ENCODE measurements at places on chromosomes 4 and X.

GRCh38 chr4:118756958-118757357, 71.8 kb downstream of the METTL14 start:
- no peak overlapping the region for H3K4me3 ChIP-seq
- H3K27me3 ChIP-seq: no peaks in the 10 kb centered on the region
- peaks cover 3% of the 10 kb centered on the region for H3K4me1 ChIP-seq
- no peak for DNase-seq
- no peak overlapping the region for H3K27ac ChIP-seq

DNA sequence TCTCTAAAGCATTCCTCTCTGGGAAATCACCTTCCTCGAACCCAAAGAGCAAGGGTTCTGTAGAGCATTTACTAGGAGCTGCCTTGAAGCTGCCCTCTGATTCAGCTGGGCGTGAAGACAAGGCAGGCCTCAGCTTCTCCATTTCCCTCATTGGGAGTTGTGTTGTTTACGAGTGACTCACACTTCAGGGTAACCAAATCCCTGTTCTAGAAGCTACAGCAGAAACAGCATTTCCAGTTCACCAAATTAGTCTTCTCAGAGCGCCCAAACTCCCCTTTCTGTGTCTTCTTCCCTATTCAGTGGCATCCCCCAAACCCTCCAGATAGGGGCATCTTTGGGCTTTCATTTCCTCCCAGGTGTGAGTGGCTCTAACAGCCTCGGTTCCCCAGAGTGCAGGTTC, 863 bp upstream of the XPNPEP2 start:
- DNase-seq: no peak
- H3K27me3 ChIP-seq: no peaks in the 10 kb centered on the region
- no peaks in the 10 kb centered on the region for H3K36me3 ChIP-seq
- peak overlapping the region; percentile 23 for H3K4me3 ChIP-seq
- H3K27ac ChIP-seq: no peak overlapping the region
- peaks cover 29% of the 10 kb centered on the region for H3K4me1 ChIP-seq

DNA sequence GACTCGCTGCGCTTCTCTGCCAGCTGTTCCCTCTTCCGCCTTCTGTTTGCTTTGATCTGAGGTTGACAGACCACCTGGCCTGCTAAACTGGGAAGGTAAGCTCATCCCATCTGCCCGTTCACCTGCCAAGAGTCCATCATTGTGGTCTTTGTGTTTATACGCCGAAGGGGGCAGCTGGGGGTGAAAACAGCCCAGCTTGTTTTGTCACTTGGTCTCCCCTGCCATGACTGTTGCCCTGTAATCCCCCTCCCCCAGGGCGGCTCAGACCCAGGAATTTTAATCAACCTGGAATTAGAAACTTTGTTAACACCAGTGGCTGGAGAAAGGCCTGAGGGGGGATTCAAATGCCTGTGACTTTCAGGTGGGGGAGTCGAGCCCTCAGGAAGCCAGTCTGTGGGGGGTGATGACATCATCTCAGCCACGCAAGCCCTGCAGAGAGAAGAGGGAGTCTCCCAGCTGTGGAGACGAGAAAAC, 333.3 kb downstream of the BCOR start:
- H3K27ac ChIP-seq: no peak overlapping the region
- no peak for DNase-seq
- no peak overlapping the region for H3K4me3 ChIP-seq
- no peaks in the 10 kb centered on the region for H3K36me3 ChIP-seq

DNA sequence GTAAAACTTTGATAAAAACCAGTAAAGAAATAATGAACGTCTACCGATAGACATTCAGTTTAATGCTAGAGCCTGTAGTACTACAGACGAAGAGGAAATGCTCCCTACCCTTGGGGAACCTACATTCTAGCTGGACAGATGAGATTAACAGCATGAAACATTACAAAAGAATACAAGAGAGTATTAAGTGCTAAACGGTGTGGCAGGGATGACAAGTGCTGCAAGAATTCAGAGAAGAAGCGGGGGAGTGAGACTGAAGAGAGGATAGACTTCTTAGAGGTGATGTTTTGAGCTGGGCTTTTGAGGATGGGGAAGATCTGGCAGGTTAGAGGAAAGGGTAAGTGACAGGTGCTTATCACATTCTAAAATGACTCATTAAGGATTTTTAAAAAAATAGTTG, 52.6 kb upstream of the ESX1 start:
- no peak for DNase-seq
- no peak overlapping the region for H3K27ac ChIP-seq
- no peak overlapping the region for H3K4me3 ChIP-seq
- H3K27me3 ChIP-seq: no peaks in the 10 kb centered on the region
- H3K36me3 ChIP-seq: no peaks in the 10 kb centered on the region
- H3K4me1 ChIP-seq: no peaks in the 10 kb centered on the region

DNA sequence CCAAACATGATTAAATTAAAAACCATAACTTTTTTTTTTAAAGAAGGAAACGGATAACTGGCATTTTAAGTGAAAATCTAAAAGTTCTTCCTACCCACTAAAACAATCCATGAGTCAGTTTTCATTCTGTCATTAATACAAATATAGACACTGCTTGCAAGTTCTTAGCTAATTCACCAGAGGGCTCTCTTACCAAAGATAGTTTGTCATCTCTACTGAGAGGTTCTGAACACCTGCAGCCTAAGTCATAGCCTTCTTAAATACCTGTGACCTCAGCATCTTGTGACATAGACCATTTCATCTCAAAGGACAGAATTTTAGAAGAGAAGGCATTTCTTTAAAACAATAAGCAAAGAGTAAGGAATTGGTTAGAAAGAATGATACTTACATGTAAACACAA, 65.3 kb upstream of the FAM120C start:
- no peaks in the 10 kb centered on the region for H3K27me3 ChIP-seq
- H3K4me1 ChIP-seq: no peaks in the 10 kb centered on the region
- no peaks in the 10 kb centered on the region for H3K36me3 ChIP-seq
- H3K4me3 ChIP-seq: no peak overlapping the region
- no peak overlapping the region for H3K27ac ChIP-seq

DNA sequence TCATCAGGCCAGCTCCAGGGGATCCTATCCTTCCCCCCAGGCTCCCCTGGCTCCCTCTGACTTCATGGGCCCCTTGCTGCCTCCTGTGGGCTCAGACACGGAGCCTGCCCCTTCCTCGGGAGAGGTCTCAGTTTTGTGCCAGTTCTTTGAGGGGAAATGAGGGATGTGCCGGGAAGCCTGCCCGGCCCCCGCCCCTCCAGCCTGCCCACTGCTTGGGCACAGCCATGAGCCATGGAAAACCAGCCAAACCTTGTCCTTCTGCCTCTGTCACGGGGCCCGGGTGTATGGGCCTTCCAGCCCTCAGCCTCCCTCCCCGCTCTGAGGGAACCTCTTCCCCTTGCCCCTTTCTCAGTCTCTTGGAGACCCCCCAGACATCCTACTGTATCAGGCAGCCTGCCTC, 6.8 kb downstream of the BGN start:
- no peak overlapping the region for H3K27ac ChIP-seq
- H3K27me3 ChIP-seq: no peaks in the 10 kb centered on the region
- no peaks in the 10 kb centered on the region for H3K36me3 ChIP-seq
- no peak for DNase-seq
- no peak overlapping the region for H3K4me3 ChIP-seq
- H3K4me1 ChIP-seq: no peaks in the 10 kb centered on the region

- H3K27me3 ChIP-seq: no peaks in the 10 kb centered on the region
- H3K4me3 ChIP-seq: no peak overlapping the region
- H3K4me1 ChIP-seq: no peaks in the 10 kb centered on the region
- H3K36me3 ChIP-seq: no peaks in the 10 kb centered on the region
- DNase-seq: no peak
These were observed 120.2 kb downstream of the BMPR1B start for GRCh38 chr4:94877973-94878372.

GRCh38 chr4:76611616-76612207, 176.7 kb downstream of the SHROOM3 start:
- H3K4me3 ChIP-seq: no peak overlapping the region
- no peak for DNase-seq
- no peak overlapping the region for H3K27ac ChIP-seq
- H3K27me3 ChIP-seq: peaks cover 25% of the 10 kb centered on the region
- H3K4me1 ChIP-seq: no peaks in the 10 kb centered on the region

DNA sequence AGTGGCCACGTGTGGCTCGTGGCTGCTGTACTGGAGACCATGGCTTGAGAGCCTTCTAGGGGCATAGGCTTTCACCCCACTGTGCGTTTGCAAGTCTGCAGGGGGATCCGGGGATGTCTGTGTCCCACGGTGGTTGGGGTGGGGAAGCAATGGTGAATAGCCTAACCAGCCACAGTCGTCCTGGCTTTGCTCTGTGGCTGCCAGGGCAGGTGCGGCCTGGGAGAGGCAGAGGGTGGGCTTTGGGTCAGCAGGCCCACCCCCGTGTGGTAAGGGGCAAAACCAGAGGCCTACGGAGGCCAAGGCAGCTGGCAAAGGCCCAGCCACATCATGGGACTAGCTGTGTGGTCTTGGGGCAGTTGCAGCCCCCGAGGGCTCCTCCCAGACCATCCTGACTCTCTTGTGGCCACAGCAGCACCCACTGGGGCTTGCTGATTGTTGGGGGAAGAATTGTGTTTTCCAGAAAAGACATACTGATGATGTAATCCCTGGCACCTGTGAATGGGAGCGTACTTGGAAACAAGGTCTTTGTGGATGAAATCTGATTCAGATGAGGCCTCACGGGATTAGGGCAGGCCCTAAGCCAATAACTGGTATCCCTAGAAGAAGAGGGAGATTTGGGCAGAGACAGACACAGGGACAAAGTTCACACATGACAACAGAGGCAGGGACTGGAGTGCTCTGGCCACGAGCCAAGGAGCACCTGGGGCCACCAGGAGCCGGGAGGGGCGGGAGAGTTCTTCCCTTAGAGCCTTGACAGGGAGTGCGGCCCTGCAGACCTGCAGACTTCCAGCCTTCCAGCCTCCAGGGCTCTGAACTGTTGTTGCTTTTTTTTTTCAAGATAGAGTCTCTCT, 2.9 kb downstream of the CPZ start:
- DNase-seq: no peak
- no peak overlapping the region for H3K27ac ChIP-seq
- H3K4me3 ChIP-seq: no peak overlapping the region
- peaks cover 21% of the 10 kb centered on the region for H3K27me3 ChIP-seq
- H3K4me1 ChIP-seq: no peaks in the 10 kb centered on the region
- H3K36me3 ChIP-seq: no peaks in the 10 kb centered on the region

- no peak overlapping the region for H3K4me3 ChIP-seq
- DNase-seq: no peak
- H3K4me1 ChIP-seq: no peaks in the 10 kb centered on the region
- H3K36me3 ChIP-seq: no peaks in the 10 kb centered on the region
- peaks cover 8% of the 10 kb centered on the region for H3K27me3 ChIP-seq
These were observed 18.6 kb upstream of the ADRA2C start for GRCh38 chr4:3747581-3747904.

DNA sequence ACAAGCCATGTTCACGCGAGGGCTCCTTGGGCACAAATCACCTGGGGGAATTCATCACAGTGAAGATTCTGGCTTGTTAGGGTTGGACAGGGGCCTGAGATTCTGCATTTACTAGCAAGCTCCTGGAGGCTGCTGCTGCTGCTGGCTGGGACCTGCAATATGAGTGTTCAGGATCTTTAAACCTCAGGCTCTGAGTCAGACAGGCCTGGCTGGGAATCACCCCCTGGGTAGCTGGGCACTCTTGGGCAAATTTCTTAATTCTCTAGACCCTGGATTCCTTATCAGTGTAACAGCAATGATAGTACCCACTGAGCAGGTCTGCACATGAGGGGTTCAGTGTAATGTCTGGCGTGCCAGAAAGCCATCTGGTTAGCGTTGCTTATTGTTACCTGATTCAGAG, 101.5 kb downstream of the DHX15 start:
- no peak overlapping the region for H3K27ac ChIP-seq
- H3K36me3 ChIP-seq: no peaks in the 10 kb centered on the region

- H3K4me1 ChIP-seq: peaks cover 24% of the 10 kb centered on the region
- no peak overlapping the region for H3K27ac ChIP-seq
- no peak for DNase-seq
- peaks cover 10% of the 10 kb centered on the region for H3K36me3 ChIP-seq
- H3K27me3 ChIP-seq: no peaks in the 10 kb centered on the region
These were observed 20.1 kb downstream of the ACSL1 start for GRCh38 chr4:184805462-184806228.

DNA sequence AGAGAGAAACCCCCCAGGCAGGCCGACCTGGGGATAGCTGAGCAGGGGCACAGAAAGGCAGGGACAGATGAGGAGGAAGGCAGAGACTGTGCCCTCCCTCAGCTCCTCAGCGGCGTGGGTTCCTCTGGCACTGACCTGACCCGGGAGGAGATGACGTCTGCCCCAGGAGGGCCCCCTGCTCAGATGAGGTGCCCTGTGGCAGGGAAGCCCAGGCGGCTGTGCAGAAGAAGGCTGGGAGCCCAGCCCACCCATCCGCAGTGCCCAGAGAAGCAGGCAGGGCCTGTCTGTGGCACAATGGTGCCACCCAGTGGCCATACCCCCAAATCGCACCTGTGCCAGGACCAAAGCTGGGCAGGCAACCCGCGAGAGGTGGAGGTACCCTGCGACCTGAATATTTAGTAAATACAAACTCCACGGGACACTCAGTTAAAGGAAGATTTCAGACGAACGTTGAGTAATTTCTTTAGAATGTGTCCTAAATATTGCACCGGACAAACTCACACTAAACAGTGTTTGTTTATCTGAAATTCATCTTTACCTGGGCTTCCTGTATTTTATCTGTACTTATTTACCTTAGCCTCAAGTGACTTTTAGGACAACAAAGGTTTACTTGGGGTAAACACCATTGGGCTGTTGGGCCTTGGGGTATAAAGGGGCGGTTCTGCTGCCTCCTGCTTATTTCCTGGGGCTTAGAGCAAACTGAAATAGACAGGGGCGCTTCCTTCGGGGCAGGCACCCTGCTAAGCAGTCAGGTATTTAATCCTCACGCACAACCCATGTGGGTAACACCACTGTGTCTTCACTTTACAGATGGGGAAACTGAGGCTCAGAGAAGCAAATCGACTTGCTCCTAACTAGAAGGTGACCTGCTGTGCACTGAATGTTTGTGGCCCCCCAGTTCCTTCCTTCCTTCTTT, 46.5 kb upstream of the HMX1 start:
- H3K4me3 ChIP-seq: no peak overlapping the region
- peak; percentile 91 for DNase-seq
- no peaks in the 10 kb centered on the region for H3K36me3 ChIP-seq
- no peaks in the 10 kb centered on the region for H3K27me3 ChIP-seq
- no peaks in the 10 kb centered on the region for H3K4me1 ChIP-seq

- H3K36me3 ChIP-seq: no peaks in the 10 kb centered on the region
- H3K27me3 ChIP-seq: peaks cover 8% of the 10 kb centered on the region
- H3K27ac ChIP-seq: no peak overlapping the region
- H3K4me3 ChIP-seq: no peak overlapping the region
- DNase-seq: no peak
These were observed 23.4 kb upstream of the ZNF518B start for GRCh38 chr4:10480616-10481015.

- no peak overlapping the region for H3K4me3 ChIP-seq
- H3K27ac ChIP-seq: no peak overlapping the region
- no peaks in the 10 kb centered on the region for H3K36me3 ChIP-seq
- no peak for DNase-seq
- H3K27me3 ChIP-seq: peaks cover 6% of the 10 kb centered on the region
These were observed 33.4 kb downstream of the FRG1 start for GRCh38 chr4:189974056-189974455.

- DNase-seq: no peak
- no peaks in the 10 kb centered on the region for H3K27me3 ChIP-seq
- H3K4me3 ChIP-seq: no peak overlapping the region
These were observed 25.2 kb downstream of the PPP1R2C start for GRCh38 chrX:42752730-42753129.

All from activated CD4-positive, alpha-beta T cell treated with anti-CD3 and anti-CD28 coated beads, Interleukin-2, amount 10 ng/mL, durations not matched to agents 24 days and 14 days (primary cell).